Left lobe of liver (tissue), 2 donors: ENCODE measurements at places on chromosomes 7 and 10. TPM values are rescaled to one million over a fixed set of nuclear protein-coding genes. Genes with fewer than 3 reads are reported as not detected.

NPY gene
- total RNA-seq: not detected

SH2D4B gene
- total RNA-seq: not detected

- DNase-seq: no peak
These were observed 45.8 kb upstream of the TNS3 start for GRCh38 chr7:47627580-47628283.

HHEX gene
- 47.4 TPM for total RNA-seq

DNA sequence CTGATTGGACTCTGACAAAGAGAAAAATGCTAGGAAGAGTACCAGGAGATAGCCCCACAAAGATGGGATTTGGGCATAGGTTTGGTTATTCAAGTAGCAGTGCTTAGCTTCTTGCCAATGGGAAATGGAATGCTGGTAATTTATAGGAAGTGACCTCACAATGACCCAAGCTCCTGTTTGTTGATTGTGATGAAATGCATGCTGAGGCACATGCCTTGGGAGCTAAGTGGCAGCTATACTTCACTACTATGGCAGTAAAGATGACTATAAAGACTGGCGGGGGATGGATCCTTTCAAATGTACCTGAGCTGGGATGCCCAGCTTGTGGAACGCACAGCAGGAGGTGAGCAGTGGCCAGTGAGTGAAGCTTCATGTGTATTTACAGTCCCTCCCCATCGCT is 153.8 kb downstream of the ZNF22 start:
- no peak for DNase-seq

GRCh38 chr7:151940048-151940811 is 16.0 kb upstream of the GALNTL5 start:
- no peak for DNase-seq
